ENCODE measurements at places on chromosomes 12 and 14. TPM values are rescaled to one million over a fixed set of nuclear protein-coding genes. Genes with fewer than 3 reads are reported as not detected.

DNA sequence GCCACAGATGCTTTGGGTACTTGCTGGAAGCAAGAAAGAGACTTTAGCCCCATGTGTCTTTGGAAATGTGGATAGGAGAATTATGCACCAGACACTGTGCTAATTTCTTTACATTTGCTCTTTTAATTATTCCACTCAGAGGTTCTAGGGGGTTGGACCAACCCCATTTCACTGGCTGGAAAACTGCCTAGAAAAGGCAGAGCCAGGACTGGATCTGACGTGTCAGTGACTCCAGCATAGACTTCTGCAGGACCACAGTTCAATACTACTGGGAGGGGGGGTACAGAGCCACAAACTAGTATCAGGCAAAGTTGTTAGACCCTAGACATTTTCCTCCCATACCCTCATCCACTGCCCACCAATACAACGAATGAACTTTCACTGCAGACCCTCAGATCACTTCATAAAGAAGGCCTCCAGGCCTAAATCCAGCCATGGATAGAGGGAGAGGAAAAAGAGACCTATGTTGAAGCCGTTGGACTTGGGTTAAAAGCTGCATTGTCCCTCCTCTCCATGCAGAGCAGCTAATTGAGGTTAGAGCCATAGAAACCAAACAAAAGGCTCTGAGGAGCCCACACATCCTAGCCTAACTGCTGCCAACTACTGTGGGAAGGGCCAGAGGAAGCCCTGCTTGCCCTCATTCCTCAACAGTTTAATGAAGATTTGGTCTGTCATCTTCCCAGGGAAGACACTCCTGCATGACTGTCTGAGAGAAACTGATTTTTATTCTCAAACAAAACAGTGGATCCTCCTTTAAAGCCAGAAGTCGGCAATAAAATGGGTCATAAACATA lies 68.7 kb downstream of the STON2 start:
- no peak for DNase-seq
- no peaks in the 10 kb centered on the region for H3K27me3 ChIP-seq
- no peaks in the 10 kb centered on the region for H3K4me1 ChIP-seq
- H3K27ac ChIP-seq, result no peak overlapping the region

- no peaks in the 10 kb centered on the region for H3K36me3 ChIP-seq
- no peak overlapping the region for H3K4me3 ChIP-seq
- no peak overlapping the region for H3K27ac ChIP-seq
- H3K4me1 ChIP-seq, result no peaks in the 10 kb centered on the region
Observed at GRCh38 chr14:21309238-21309636, 29.4 kb downstream of the RPGRIP1 start.

DNA sequence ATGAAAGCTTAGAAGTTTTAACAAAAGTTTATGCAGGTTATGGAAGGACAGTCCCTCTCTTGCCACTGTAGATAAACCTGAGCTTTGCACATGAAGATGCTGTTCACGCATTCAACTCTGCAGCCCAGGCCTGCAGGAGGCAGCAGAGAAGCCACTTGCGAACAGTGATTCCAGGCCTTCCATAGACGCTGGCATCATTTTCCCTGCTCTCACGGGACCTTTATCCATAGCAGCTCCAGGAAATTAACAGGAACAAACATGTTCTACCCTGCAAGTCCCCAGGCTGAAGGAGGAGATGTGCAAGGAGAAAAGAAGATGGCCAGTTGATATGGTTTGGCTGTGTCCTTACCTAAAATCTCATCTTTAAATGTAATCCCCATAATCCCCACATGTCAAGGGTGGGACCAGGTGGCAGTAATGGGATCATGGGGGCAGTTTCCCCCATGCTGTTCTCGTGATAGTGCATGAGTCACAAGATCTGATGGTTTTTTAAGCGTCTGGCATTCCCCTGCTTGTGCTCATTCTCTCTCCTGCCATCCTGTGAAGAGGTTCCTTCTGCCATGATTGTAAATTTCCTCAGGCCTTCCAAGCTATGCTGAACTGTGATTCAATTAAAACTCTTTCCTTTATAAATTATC lies 2.0 kb downstream of the ERP27 start:
- H3K4me3 ChIP-seq, result no peak overlapping the region
- H3K27me3 ChIP-seq, result no peaks in the 10 kb centered on the region
- H3K27ac ChIP-seq, result no peak overlapping the region
- no peaks in the 10 kb centered on the region for H3K36me3 ChIP-seq

- H3K27me3 ChIP-seq, result no peaks in the 10 kb centered on the region
- H3K36me3 ChIP-seq, result no peaks in the 10 kb centered on the region
- H3K4me3 ChIP-seq, result no peak overlapping the region
- H3K4me1 ChIP-seq, result no peaks in the 10 kb centered on the region
- H3K27ac ChIP-seq, result no peak overlapping the region
- DNase-seq, result no peak
Observed at GRCh38 chr14:88983755-88984154, 159.3 kb downstream of the TTC8 start.

DNA sequence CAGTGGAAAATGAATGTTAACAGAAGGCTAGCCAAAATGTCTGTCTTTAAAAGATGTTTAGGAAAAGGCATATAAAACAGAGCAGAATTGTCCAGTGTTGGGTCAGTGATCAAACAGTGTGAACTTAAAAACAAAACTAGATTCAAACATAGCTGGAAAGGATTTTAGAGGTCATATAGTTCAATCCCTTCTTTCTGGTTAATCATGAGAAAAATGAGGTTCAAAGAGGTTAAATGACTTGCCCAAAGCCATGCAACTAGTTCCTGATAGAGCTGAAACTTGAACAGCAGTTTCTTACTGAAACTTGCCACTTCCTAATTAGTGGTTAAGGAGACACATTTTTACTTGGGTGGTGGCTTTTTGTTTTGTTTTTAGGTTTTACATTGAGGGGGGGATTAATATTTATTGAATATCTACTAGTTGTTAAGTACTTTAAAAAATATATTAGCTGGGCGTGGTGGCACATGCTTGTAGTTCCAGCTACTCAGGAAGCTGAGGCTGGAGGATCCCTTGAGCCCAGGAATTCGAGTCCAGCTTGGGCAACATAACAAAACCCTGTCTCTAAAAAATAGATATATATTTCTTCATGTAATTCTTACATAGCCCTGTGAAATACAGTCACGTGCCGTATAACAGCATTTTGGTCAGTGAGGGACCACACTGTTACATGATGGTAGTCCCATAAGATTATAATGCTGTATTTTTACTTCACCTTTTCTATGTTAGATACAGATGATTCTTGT lies 20.4 kb downstream of the ACVR1B start:
- DNase-seq, result peak; percentile 47
- peaks cover 5% of the 10 kb centered on the region for H3K36me3 ChIP-seq
- peaks cover 78% of the 10 kb centered on the region for H3K4me1 ChIP-seq
- H3K4me3 ChIP-seq, result no peak overlapping the region
- H3K27me3 ChIP-seq, result no peaks in the 10 kb centered on the region
- H3K27ac ChIP-seq, result peak overlapping the region; percentile 98

DNA sequence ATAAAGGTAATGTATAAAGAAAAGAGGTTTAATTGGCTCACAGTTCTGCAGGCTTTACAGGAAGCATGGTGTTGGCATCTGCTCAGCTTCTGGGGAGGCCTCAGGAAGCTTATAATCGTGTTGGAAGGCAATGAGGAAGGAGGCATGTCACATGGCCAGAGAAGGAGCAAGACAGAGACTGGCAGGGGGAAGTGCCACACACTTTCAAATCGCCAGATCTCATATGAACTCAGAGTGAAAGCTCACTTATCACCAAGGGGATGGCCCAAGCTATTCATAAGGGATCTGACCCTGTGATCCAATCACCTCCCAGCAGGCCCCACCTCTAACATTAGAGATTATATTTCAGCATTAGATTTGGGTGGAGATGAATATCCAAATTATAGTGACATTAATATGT lies 26.3 kb downstream of the LDHB start:
- no peaks in the 10 kb centered on the region for H3K4me1 ChIP-seq
- DNase-seq, result no peak
- H3K4me3 ChIP-seq, result no peak overlapping the region
- H3K36me3 ChIP-seq, result peaks cover 12% of the 10 kb centered on the region

GRCh38 chr12:6546016-6546415 lies 9.8 kb downstream of the IFFO1 start:
- DNase-seq, result no peak
- no peak overlapping the region for H3K4me3 ChIP-seq
- H3K36me3 ChIP-seq, result peaks cover 15% of the 10 kb centered on the region
- peaks cover 35% of the 10 kb centered on the region for H3K4me1 ChIP-seq
- no peaks in the 10 kb centered on the region for H3K27me3 ChIP-seq
- H3K27ac ChIP-seq, result no peak overlapping the region

DNA sequence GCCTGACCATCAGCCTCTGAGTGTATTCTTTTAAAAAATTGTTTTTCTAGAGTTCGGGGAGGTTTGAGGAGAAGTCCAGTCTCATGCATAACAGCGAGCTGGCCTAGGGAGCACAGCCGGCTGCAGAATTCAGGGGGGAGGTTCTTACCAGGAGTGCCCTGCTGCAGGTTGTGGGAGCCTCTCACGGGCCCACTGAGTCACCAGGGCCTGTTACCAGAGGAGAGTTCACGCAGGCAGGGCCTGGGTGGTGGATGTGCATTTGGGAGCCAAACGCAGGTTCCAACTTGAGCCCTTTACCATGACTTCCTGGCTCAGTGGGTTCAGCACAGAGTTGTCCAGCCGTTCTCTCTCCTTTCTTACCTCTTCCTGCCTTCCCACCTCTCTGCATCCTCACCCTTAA lies 14.4 kb downstream of the CD9 start:
- peaks cover 16% of the 10 kb centered on the region for H3K36me3 ChIP-seq
- peak overlapping the region; percentile 68 for H3K27ac ChIP-seq
- no peaks in the 10 kb centered on the region for H3K27me3 ChIP-seq

GRCh38 chr14:89540009-89540829 lies 123.2 kb upstream of the FOXN3 start:
- no peaks in the 10 kb centered on the region for H3K36me3 ChIP-seq
- H3K27me3 ChIP-seq, result no peaks in the 10 kb centered on the region
- H3K27ac ChIP-seq, result no peak overlapping the region
- H3K4me1 ChIP-seq, result peaks cover 8% of the 10 kb centered on the region

DNA sequence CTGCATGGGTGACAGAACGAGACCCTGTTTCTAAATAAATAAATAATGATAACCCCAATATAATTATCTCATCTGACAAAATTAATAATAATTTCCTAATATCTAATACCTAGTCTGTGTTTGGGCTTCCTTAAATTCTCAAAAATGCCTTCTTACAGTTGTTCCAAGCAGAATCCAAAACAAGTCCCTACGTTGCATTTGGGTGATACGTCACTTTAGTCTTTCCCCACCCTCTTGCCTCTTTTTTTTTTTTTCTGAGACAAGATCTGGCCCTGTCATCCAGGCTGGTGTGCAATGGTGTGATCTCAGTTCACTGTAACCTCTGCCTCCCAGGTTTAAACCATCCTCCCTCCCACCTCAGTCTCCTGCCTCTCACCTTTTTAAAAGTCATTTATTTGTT lies 26.7 kb downstream of the VEZT start:
- no peak overlapping the region for H3K27ac ChIP-seq
- H3K4me3 ChIP-seq, result no peak overlapping the region
- DNase-seq, result no peak
- no peaks in the 10 kb centered on the region for H3K36me3 ChIP-seq

DNA sequence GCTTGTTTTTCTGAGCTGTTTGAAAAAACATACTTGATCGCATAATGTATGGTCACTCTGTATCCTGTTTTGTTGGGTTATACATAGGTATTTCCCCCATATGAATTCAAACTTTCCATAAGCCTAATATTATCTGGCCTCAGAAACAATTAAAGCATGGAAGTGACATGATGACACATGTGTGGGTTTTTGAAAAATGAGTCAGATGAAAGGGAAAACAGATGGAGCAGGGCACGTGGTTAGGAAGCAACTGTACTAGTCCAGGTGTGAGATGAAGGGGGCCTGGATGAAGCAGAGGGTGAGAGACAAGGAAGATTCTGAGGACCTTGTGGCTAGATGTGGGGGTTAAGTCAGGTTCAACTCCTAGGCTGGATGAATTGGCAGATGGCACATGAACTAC lies 92.7 kb upstream of the DNM1L start:
- peaks cover 32% of the 10 kb centered on the region for H3K4me1 ChIP-seq
- peaks cover 5% of the 10 kb centered on the region for H3K36me3 ChIP-seq
- no peak overlapping the region for H3K4me3 ChIP-seq
- H3K27me3 ChIP-seq, result no peaks in the 10 kb centered on the region
- H3K27ac ChIP-seq, result peak overlapping the region; percentile 72
- DNase-seq, result peak; percentile 96

- peak; percentile 96 for DNase-seq
- no peaks in the 10 kb centered on the region for H3K36me3 ChIP-seq
- peaks cover 24% of the 10 kb centered on the region for H3K4me1 ChIP-seq
- peak overlapping the region; percentile 94 for H3K27ac ChIP-seq
- no peaks in the 10 kb centered on the region for H3K27me3 ChIP-seq
Observed at GRCh38 chr12:124713436-124714082, 146.1 kb upstream of the NCOR2 start.

- H3K4me3 ChIP-seq, result no peak overlapping the region
- no peaks in the 10 kb centered on the region for H3K27me3 ChIP-seq
- DNase-seq, result no peak
Observed at GRCh38 chr12:108861878-108862587, 4.7 kb upstream of the SSH1 start.

DNA sequence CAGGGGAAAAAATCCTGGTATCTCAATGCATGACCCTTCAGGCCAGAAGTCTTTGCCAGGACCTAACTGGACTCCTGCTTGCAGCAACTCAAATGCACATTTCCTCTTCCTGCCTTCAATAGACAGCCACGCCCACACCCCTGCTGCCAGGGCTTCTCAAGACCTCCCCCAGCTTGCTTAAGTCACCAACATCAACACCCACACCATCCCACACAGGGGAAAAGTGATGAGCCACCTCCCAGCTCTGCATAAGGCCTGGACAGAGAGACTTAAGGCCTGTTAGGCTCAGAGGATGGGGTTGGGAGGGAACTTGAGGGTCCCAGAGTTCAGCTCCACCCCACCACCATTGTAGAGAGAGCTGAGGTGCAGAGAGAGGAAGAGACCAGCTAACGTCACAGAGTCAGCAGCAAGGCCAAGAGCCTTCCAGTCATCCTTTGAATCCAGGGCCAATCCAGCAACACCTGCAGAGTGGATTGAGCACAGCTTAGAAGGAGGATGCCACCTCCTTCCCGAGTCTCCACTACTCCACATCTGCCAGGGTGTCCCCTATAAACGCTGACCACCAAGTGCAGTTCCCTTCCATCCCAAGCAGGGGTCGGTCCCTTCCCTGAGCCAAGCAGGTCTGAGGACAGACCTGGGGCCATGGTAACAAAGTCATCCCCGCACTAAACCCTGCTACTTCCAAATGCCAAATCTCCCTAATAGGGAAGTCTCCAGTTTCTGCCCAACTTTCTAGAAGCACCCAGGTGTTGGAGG lies 50.0 kb downstream of the KDM2B start:
- no peaks in the 10 kb centered on the region for H3K27me3 ChIP-seq
- H3K36me3 ChIP-seq, result no peaks in the 10 kb centered on the region
- peak; percentile 72 for DNase-seq
- H3K4me3 ChIP-seq, result no peak overlapping the region
- H3K27ac ChIP-seq, result no peak overlapping the region

- no peaks in the 10 kb centered on the region for H3K36me3 ChIP-seq
- no peak overlapping the region for H3K4me3 ChIP-seq
Observed at GRCh38 chr12:131683266-131684014, 27.4 kb upstream of the SFSWAP start.

- no peak overlapping the region for H3K4me3 ChIP-seq
- DNase-seq, result no peak
- no peaks in the 10 kb centered on the region for H3K4me1 ChIP-seq
Observed at GRCh38 chr14:72812292-72812851, 81.5 kb downstream of the DPF3 start.

Gene RND1
- 4.0 TPM for total RNA-seq

Gene ACSS3
- 0.53 TPM for total RNA-seq

Data from endothelial cell of umbilical vein (primary cell).